ENCODE measurements at places on chromosomes 13 and 19.

DNA sequence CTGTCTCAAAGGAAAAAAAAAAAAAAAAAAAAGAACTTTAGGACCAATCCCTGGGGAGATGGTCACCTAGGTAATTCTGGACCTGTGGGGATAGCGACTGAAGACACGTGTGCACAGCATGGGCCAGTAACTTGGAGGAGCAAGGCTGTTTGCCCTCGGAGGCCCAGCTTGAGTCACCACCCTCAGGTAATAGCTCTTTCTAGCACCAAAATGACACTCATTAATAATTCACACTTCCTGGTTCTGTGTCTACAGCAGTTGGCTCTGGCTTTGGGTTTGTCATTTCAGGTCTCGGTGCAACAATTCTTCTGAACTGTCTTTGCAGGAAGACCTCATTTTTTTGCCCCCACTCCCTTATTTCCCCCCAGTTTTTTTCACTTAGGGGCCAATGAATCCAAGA lies 3.9 kb upstream of the ATP11A start:
- DNase-seq: no peak

DNA sequence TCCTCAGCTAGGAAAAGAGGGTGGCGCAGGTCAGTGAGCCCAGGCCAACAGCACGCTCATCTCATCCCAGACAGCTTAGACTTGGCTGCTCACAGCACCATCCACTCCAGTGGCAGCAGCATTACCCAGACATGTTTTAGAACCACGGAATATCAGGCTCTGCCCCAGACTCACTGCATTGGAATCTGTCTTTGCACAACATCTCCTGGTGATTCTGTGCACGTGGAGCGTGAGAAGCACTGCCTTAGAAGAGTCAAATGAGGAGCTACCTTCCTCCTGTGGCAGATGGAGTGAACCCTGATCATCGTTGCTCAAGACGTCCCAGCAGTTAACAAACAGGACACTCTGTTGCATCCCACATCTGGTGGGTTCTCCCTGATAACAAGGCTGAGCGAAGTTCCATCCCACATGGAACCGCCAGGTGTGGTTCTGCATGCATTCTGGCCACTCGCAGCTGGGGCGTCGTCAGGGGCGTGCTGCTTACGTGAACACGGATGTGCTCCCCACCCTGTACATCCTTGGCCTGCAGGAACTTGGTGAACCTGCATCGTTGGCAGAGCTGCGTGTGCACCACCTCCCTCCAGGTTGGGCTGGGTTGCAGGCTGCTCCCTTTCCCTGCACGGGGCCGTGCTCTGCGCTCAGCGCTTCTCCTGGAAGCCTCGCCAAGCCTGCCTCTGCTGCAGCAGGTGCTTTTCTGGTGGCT lies 25.2 kb upstream of the ATP11A start:
- peak; percentile 14 for DNase-seq

GRCh38 chr19:41318696-41319499 lies 8.9 kb downstream of the CCDC97 start:
- no peak for DNase-seq

DNA sequence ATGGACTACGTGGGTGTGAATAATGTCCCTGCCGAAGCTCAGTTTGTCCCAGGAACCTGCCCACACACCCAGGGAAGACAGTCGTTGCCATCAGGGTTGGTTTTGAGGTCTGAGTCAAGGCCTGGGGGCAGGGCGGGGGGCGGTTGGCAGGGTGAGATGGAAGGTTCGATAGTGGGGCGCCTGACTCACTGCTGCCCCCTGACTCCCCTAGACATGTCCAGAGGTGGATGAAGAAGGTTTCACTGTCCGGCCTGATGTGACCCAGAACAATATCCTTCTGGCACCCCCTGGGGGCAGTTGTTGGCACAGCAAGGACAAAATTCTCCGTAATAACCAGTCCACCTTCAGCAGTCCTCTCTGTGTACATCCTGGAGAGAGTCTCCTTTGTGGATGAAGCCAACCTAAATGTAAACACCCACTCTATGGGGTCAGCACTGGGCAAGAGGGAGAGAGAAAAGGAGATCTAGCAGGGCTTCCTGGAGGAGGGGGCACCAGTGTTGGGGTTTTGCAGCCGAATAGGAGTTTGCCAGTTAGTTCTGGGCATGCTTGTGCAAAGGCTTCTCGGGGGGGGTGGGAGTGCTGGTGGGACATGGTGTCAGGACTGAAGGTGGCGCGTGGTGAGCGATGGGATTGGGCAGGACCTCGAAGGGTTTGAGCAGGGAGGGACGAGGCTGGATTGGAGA lies 19.6 kb upstream of the B3GNT3 start:
- peak; percentile 47 for DNase-seq

- DNase-seq: no peak
Observed at GRCh38 chr13:106569233-106570095, 1.5 kb upstream of the ARGLU1 start.

DNA sequence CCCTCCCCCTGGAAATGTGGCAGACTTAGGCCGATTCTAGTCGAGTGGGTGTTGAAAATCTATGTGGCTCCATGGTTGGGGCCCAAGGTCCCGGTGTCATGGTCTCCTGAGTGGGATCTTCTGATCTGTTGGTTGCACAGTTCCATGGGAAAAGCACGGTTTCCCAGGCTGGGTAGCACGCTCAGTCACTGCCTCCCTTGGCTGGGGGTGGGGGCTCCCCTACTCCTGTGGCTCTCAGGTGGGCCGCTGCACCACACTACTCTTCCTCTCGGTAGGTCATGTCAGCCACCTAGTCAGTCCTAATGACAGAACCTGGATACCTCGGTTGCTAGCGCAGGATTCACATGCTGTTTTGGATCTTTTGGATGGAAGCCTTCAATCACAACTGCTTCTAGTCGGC lies 247.0 kb downstream of the SPRY2 start:
- DNase-seq: no peak

GRCh38 chr13:44359983-44360375 lies 13.6 kb upstream of the SERP2 start:
- no peak for DNase-seq

DNA sequence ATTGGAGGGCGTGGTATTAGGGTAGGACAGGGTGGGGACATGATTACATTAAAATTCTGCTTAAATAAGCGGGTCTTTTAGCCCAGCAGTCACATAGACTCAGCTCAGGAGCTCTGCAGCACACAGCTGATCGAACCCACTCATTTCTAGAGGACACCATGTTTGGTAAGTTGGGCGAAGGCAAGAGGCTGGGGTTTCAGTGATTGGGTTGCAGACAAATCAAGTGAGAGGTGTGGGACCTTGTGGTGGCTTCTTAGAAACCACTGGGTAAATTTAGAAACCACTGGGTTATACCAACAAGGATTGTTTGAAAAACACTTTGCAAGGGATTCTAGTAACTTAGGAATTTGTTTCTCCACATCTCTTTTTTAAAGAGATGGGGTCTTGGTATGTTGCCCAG lies at the start of gene LEUTX:
LEUTX (plus strand) TSS at position 92 of the 400 bp plus-strand sequence; CDS start at position 159, 67 bp downstream.
- DNase-seq: no peak

- DNase-seq: no peak
Observed at GRCh38 chr19:29712744-29713516, 2.1 kb downstream of the C19orf12 start.

DNA sequence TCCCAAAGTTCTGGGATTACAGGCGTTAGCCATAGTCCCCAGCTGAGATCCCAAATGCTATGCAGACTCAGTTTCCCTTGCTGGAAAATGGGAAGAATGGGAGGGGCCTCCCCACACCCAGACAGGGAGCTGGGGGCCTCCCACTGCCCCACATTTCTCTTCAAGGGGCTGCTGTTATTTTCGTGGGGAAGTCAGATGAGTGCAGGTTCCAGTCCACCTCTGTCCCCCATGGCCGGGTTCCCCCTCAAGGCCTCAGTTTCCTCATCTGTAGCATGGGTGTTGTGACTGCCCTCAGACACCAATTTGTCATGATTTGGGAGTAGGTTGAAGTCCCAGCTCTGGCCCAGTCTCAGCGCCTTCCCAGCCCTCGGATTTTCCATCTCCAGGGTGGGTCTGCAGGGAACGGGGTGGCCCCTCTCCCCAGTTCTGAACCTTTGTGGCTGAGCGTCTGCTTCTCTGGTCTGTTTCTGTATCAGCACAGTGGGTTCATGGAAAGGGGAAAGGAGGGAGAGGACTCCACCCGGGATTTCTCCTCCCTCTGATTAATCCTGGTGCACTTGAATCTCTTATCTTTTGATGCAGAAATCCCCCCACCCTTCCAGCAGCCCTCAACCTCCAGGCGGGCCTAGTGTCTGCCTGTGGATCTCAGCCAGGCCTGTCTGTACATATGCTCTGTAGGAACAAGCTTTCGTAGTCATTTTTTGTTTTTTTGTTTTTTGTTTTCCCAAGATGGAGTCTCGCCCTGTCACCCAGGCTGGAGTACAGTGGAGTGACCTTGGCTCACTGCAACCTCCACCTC lies 12.2 kb downstream of the NFIC start:
- no peak for DNase-seq

DNA sequence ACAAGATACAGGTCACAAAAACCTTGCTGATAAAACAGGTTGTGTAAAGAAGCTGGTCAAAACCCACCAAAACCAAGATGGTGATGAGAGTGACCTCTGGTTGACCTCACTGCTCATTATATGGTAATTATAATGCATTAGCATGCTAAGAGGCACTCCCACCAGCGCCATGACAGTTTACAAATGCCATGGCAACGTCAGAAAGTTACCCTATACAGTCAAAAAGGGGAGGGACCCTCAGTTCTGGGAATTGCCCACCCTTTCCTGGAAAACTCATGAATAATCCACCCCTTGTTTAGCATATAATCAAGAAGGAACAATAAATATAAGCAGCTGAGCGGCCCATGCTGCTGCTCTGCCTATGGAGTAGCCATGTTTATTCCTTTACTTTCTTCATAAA lies 434.1 kb downstream of the ZNF536 start:
- no peak for DNase-seq

- no peak for DNase-seq
Observed at GRCh38 chr13:92994056-92994455, 232.6 kb upstream of the GPC6 start.

DNA sequence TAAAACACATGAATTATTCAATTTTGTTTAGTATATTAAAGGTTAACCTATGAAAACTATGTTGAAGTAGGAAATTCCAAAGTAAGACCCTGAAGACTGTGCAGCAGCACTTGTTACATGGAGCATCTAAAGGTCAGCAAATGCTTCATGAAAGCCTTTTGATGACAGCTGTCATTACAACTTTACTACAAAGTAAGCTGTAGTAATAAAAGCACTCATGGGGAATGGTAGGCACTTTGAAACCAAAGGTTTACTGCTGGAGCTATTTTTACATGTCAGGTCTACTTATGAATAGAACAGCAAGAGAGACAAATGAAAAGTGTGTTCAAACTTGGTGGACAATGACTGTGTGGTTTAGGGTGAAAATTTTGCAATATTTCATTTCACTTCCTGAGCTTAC lies 672.5 kb upstream of the PCDH20 start:
- DNase-seq: no peak

DNA sequence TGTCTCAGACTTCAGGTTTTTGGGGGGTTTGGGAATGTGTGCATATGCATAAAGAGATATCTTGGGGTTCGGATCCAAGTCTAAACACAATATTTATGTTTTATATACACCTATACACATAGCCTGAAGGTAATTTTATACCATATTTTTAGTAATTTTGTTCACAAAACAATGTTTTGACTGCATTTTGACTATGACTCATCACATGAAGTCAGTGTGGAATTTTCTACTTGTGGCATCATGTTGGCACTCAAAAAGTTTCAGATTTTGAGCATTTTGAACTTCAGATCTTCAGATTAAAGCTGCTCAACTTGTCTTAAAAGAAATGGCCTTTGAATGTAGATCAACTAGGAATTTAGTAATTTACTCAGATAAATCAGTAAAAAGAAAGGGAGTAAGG lies 712.9 kb upstream of the GPC6 start:
- DNase-seq: no peak

Data from dorsolateral prefrontal cortex (tissue), 122 donors.